ENCODE measurements at places on chromosomes 12 and 14. TPM values are rescaled to one million over a fixed set of nuclear protein-coding genes. Genes with fewer than 3 reads are reported as not detected.

DNA sequence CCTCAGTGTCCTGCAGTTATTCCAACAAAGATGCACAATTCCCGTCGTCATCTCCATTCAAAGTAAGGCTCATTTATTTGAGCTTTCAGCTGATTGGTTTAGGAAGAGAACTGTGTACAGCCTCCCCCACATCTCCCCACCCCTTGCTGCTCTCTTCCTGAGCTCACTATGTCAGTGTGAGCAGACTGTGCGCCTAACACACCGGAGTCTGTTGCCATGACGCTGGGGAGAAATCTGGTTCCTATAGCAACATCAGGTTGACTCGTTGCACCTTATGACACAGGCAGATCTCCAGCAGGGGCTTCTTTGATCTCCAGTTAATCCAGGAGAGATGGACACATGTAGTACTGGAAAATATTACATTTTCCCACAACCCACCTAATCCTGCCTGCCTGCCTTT, 319.4 kb downstream of the CACNA1C start:
- DNase-seq = no peak

DNA sequence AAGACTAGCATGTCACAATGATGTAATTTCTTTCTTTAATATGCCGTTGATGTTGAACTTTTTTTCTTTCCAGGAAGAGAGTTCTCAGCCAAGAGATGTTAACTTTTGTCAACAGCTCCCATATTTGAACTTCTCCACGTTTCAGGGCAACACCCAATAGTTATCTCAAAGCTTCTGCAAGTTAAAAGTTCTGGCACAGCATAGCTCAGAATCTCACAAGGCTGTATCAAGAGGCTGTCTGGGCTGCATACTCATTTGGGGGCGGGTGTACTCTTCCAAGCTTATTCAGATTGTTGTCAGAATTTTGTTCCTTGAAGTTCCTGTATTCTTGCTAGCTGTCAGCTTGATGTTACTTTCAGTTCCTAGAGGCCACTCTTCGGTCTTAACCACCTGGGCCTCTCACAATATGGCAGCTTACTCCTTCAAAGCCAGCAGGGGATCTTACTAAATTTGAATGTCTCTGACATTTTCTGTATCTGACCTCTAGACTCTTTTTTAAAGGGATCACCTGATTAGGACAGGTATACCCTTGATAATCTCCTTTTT, 38.9 kb downstream of the KCNC2 start:
- no peak for DNase-seq

DNA sequence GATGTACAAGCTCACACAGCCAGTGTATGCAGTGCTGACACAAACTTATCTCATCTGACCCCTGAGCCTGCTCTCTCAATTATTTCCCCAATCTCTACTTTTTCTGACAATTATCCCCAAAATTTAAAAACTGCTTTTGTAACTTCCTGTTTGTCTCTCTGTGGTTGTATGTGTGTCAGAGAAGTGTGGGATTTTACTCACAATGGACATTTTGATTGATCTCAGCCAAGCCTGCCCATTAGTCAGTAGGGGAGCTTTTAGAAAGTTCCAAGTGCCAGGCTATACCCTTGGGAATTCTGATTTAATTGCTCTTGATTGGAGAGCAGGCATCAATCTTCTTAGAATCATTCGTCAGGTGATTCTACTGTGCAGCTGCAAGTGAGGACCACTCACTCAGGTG, 64.9 kb upstream of the LMNTD1 start:
- DNase-seq = no peak

DNA sequence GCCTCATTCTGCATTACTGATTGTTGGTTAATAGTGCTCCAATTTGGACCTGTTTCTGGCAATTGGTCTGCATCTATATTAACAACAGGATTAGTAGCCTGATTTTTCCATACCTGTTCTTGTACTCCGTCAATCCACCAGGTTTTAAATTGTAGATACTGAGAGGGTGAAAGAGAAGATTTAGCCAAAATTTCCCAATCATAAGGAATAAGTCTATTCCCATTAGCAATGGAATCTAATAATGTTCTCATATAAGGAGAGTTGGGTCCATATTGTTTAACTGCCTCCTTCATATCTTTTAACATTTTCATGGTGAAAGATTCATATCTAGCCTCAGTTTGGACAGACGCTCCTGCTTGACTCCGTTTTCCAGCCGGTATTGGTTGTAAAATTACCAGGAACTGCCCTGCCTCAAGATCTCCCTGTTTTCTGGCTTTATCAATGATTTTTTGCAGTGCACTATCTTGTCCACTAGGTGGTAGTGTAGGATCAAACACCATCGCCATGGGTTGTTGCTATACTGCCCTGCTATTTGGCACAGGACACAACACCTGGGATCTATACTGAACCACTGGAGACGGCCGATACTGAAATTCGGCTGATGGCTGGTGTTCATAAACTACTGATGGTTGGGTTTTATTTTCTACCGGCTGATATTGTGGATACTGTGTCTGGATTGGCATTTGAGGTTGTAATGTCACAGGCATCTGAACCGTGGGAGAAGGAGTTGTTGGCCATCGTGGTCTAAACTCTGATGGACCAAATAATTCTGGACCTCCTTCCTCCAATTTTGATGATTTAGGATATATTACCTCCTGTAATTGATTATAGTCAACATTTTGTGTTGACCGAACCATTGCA, 25.2 kb downstream of the DHRS4L2 start:
- DNase-seq = no peak

BAG5 gene
- 29.8 TPM for total RNA-seq

KRT77 gene
- total RNA-seq = not detected

DNA sequence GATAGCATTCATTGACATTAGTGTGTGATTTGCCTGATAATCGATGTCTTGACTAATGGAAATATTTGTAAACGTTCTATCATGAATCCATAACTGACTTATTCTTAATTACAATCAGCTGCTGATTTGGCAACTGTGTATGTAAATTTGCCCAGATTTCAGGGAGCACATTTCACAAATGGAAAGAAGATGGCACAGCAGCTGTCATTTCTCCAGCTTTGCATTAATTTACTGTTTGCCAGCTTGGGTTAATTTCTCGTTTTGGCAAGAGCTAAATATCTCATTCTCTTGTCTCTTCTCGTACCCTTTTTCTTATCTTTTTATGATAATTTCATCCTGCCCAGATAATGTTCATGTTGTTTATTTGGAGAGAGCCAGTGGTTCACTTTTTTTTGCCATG, 22.9 kb downstream of the TDP1 start:
- DNase-seq = no peak

DNA sequence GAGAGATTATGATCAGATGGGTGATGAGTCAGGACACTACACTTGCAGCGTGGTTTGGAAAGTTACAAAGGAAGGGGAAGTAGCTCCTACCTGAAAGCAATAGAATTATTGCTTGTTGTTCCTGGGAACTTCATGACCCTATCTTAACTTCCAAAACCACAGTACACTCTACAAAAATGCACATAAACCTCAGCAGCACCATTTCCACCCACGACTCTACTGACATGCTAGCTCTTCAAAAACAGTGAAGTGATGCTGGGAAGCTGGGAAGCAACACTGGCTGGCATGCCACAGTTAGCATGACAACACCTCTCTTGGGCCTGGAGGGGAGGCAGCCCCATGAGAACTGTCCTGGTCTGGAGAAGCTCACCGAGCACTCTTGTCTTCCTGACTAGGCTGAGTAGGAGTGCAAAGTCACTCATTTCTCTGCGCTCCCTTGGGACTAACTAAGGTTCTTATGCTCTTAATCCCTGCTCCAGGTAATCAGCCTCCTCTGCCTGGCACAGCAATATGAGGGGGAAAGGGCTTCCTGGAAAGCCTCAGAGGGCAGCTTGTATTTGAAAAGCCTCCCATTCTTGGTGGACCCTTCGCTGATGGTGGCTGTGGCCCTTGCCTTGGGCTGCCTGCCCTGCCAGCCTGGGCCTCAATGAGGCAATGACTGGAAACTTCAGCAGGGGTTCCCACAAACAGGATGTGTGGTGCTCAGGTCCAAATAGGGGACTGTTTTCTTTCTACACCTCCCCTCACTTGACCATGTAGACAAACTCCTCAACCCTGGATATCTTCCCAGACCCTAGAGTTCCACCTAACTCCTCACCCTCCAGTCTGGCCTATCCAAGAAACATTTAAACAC, 1.2 kb downstream of the KRT3 start:
- DNase-seq = no peak

FBXO21 gene
- total RNA-seq = 35.4 TPM

GRCh38 chr12:32252199-32253073, 145.8 kb downstream of the BICD1 start:
- no peak for DNase-seq

BBOF1 gene
- total RNA-seq = 7.4 TPM
